ENCODE measurements at places on chromosomes 1 and 21.

DNA sequence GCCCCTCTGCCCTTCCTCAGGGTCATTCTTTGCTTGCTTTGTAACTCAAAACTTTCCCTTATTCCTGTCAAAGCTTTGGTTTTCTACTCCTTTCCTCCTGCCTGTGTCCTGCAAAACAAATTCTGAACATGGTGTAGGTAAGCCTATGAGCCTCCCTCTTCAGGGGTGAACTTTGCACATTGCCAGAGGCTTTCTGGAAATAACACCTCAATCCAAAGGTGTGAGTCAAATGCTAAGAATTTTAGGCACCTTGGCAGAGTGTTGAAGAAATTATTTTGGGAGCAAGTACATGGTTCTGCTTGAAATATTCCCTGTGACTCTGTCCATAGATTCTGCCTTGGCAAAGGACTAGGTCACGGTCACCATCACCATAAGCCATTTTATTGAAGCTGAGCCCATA lies 70.0 kb downstream of the PAPPA2 start:
- DNase-seq = no peak

- DNase-seq = no peak
These were observed 4.0 kb downstream of the LRRC53 start for GRCh38 chr1:74508449-74508848.

GRCh38 chr1:77316966-77317365 lies 35.1 kb downstream of the AK5 start:
- DNase-seq = no peak

GRCh38 chr1:15918962-15919715 lies 56.8 kb downstream of the ZBTB17 start:
- DNase-seq = no peak

GRCh38 chr21:15149600-15150224 lies 84.9 kb upstream of the NRIP1 start:
- no peak for DNase-seq

GRCh38 chr1:26191739-26192138 lies 1.3 kb downstream of the CATSPER4 start:
- no peak for DNase-seq

- no peak for DNase-seq
These were observed 56.8 kb upstream of the SLC30A10 start for GRCh38 chr1:219985169-219985568.

- DNase-seq = no peak
These were observed 55.8 kb downstream of the GNG12 start for GRCh38 chr1:67777440-67777839.

DNA sequence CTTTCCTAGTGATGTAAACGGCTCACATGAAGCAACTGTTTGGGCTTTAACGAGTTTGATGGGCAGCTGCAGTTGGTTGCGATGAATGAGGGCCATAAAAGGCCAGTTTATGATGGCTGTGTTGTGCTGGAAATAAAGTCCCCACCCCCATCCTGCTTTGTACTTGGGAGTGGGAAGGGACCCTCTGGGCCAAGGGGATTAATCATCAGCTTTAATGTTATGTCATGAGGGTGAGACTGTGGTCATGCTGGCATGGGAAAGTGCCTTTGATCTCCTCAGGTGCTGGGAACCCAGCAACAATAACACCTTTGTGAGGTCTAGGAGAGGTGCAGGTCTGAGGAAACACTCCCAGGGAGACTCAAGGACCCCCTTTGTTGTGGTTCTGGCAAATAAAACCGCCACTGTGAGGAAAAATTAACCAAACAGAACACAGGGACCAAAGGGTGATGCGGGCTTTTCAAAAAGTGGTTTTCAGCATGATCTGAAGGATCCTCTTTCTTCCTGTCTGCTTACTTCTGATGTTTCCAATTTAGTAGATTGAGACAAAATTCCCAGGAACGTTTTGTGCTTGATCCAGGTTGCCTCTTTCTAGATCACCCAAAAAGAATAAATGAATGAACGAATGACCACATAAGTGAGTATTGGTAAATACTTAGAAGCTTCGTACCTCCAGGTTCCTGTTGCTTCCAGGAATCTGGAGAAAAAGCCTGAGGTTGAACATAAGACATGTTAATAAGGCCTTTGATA lies 257.8 kb upstream of the HOOK1 start:
- DNase-seq = no peak

DNA sequence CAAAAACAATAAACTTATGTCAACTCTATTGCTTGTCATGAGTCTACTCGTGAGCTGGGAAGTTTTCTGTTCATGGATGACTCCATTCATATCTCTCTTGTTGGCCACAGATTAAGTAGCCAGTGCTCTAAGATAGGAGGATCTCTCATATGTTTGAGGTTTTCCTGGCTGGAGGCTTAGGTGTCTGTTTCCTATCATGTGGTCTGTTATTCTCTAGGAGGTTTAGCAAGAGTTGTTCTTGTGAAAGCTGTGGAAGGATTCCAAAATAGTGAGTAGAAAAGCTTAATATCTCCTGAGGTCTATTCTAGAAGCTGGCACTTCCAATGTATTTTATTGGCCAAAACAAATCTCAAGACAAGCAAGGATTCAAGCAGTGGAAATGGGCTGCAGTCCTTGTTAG lies 5.8 kb upstream of the KRTAP20-2 start:
- no peak for DNase-seq

GRCh38 chr21:41164981-41165655 lies 2.8 kb upstream of the BACE2 start:
- no peak for DNase-seq

GRCh38 chr1:86938855-86939254 lies 24.4 kb downstream of the HS2ST1 start:
- no peak for DNase-seq

GRCh38 chr1:22814176-22815042 lies 103.8 kb downstream of the EPHB2 start:
- peak; percentile 76 for DNase-seq

- DNase-seq = no peak
These were observed 43.5 kb downstream of the SNX27 start for GRCh38 chr1:151655371-151655770.

- no peak for DNase-seq
These were observed 34.4 kb downstream of the MRPL39 start for GRCh38 chr21:25572861-25573310.

- DNase-seq = no peak
These were observed 1.1 kb upstream of the TBX15 start for GRCh38 chr1:118989006-118989815.

- DNase-seq = no peak
These were observed 14.7 kb upstream of the KRTAP21-1 start for GRCh38 chr21:30769724-30770431.

GRCh38 chr1:180177931-180178330 lies 23.3 kb downstream of the QSOX1 start:
- no peak for DNase-seq

- no peak for DNase-seq
These were observed 22.2 kb upstream of the ARHGEF16 start for GRCh38 chr1:3432306-3432705.

DNA sequence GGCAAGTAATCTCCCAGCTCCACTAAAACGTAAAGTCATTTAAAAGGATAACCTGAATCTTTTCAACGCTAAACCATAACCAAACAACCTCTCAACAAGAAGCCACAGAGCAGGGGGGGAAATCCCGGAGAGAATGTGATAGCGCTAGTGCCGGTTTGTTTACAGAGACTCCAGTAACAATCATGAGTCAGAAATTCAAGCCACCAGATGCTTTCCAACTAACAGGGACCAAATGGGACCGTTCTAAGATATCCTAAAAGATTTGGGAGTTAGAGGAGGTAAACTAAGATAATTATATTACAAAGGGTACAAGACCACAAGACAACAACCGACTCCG lies 825 bp downstream of the DCAF8 start:
- DNase-seq = peak; percentile 57

DNA sequence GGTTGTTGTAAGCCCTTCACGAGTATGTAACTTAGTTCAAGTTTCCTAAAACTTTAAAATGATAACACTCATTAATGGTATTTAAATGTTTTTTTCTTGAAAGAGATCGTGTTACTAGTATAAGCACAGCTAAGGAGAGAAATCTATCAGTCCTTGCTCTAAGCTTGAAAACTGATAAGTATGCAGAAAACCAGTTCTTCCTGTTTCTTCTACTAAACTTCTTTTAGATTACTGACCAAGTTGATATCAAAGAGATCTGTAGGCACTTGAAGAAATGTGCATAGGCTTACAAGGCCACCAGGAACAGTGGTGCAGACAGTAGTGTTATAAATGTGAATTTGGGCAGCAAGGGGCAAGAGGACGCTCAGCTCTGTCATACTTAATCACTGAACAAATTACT lies 3.9 kb downstream of the EFCAB14 start:
- no peak for DNase-seq

- DNase-seq = peak; percentile 8
These were observed 58.3 kb downstream of the UBE2T start for GRCh38 chr1:202283379-202283844.

GRCh38 chr1:182629080-182629479 lies 24.9 kb upstream of the RGS16 start:
- DNase-seq = no peak

DNA sequence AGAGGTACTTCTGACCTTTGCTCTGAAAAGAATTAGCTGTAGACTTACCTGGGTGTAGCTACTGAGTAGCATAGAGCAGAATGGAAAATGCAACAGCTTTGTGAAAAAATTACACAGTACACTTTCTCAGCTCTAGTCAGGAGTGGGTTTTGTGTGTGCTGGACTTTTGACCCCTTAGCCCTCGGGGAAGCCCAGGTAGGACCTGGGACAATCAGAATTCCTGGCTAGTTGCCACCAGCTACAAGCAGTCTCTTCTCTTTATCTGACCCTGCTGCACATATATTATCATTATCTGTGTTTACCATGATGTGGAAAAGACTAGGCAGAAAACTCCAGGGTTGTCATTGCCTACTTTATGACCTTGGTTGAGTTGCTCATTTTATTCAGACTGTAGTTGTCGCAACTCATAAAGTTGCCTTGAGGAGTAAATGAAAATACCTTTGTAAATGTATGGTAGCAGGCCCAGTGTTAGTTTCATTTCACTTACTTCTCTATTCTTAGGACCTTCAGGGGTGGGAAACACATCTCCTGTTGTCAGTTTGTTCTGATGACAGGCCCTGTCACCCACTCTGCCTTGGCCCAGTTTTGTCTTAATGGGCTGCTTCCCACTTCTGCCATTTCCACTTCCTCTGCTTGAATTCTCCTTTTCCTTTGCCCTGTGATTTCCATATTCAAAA lies 5.4 kb downstream of the NEK7 start:
- no peak for DNase-seq

- no peak for DNase-seq
These were observed 8.2 kb upstream of the RCSD1 start for GRCh38 chr1:167621780-167622313.

- DNase-seq = peak; percentile 17
These were observed 23.9 kb downstream of the PCNT start for GRCh38 chr21:46347791-46348381.

- DNase-seq = no peak
These were observed 63.0 kb upstream of the BACH1 start for GRCh38 chr21:29235714-29236197.

- DNase-seq = no peak
These were observed 72.7 kb upstream of the TINAGL1 start for GRCh38 chr1:31503570-31503969.

- no peak for DNase-seq
These were observed 30.5 kb downstream of the CHD5 start for GRCh38 chr1:6149597-6149996.

DNA sequence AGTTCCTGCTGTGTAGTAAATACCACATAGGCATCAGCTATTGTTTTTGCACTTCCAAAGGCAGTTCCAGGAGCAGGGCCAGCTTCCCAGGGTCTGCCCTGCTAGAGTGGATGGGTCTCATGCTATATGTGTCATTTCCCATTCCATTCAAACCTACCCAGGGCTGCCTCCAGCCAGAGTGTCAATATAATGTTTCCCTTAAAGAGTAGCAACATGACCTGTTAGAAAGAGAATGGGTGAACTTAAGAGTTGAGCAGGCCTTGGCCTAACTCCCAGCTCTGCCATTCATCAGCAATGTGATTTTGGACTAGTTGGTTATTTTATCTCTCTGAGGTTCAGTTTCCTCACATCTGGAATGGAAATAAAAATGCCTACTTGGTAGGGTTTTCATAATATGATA lies 44.9 kb downstream of the RAB3B start:
- no peak for DNase-seq

DNA sequence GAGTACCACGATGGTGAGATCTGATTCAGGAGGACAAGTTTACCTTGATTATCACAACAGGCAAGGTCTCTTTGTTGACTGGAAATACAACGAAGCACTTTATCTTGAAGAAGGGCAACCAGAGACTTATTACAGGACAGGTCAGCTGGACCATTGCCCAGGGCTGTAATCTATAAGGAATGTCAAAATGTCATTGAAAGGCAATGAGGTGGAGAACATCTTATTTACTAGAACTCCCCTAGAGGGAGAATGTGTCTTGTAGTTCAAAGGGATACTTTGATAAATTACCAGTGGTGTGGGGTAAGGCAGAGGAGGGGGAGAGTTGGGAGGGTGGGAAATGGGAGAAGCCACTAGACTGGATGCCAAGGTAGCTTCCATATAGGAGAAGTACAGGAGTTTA lies 212.3 kb downstream of the NCAM2 start:
- no peak for DNase-seq

GRCh38 chr1:107622535-107622934 lies 342.4 kb downstream of the VAV3 start:
- DNase-seq = no peak

DNA sequence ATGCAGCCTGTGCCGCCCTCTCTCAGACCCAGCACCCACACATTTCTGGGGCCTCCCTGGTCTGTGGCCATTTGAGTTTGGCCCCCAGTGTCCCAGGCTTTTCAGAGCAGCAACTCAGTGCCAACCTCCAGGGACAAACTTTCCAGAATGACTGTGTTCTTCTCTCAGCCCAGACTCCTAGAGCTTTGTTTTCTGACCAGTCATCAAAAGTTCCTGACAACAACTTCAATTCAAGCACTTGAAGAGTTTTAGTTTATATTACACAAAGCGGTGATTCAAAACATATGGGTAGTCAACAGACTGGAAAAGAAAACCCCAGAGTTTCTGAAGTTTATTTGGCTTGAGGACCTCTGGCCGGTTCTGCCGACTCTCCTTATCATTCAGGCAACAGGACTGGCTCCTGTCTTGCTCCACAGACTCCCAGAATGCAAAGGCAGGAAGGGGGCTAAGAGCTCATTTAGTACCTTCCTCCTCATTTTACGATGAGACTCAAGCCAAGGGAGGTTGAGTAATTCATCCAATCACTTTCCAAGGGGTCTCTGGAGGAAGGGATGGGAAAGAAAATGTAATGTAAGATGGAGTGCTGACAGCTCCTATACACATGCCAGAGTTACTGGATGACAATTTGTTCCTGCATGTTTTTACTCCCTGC lies 27.0 kb upstream of the TIAM1 start:
- peak; percentile 42 for DNase-seq

- DNase-seq = no peak
These were observed 53.1 kb downstream of the NMNAT2 start for GRCh38 chr1:183365093-183365492.

- DNase-seq = no peak
These were observed 238.4 kb downstream of the PLA2G4A start for GRCh38 chr1:187067160-187067559.
